ENCODE measurements at places on chromosomes 6 and 20. TPM values are rescaled to one million over a fixed set of nuclear protein-coding genes. Genes with fewer than 3 reads are reported as not detected.

FAM217A gene
- total RNA-seq, result not detected

GRCh38 chr20:49768204-49769047 lies 44.2 kb upstream of the SLC9A8 start:
- no peaks in the 10 kb centered on the region for H3K27me3 ChIP-seq
- peak; percentile 82 for ATAC-seq
- H3K4me1 ChIP-seq, result peaks cover 13% of the 10 kb centered on the region
- H3K27ac ChIP-seq, result peak overlapping the region; percentile 65

GRCh38 chr6:161444464-161444863 lies 170.6 kb upstream of the AGPAT4 start:
- H3K4me3 ChIP-seq, result no peak overlapping the region
- no peaks in the 10 kb centered on the region for H3K36me3 ChIP-seq
- H3K27me3 ChIP-seq, result no peaks in the 10 kb centered on the region
- peaks cover 45% of the 10 kb centered on the region for H3K4me1 ChIP-seq

GRCh38 chr20:3755814-3756480 lies 11.6 kb downstream of the ADISSP start:
- H3K4me1 ChIP-seq, result no peaks in the 10 kb centered on the region
- no peak overlapping the region for H3K4me3 ChIP-seq
- H3K27ac ChIP-seq, result peak overlapping the region; percentile 30
- no peak for ATAC-seq
- H3K36me3 ChIP-seq, result peaks cover 68% of the 10 kb centered on the region
- no peaks in the 10 kb centered on the region for H3K27me3 ChIP-seq

DPPA5 gene
- not detected for total RNA-seq

COL21A1 gene
- 5.3 TPM for total RNA-seq

GRCh38 chr6:3725145-3726047 lies 26.1 kb downstream of the PXDC1 start:
- H3K27me3 ChIP-seq, result no peaks in the 10 kb centered on the region
- no peak overlapping the region for H3K4me3 ChIP-seq
- H3K36me3 ChIP-seq, result peaks cover 95% of the 10 kb centered on the region
- no peaks in the 10 kb centered on the region for H3K4me1 ChIP-seq

- H3K4me1 ChIP-seq, result no peaks in the 10 kb centered on the region
- H3K36me3 ChIP-seq, result no peaks in the 10 kb centered on the region
- no peak for ATAC-seq
- H3K4me3 ChIP-seq, result no peak overlapping the region
- H3K27me3 ChIP-seq, result no peaks in the 10 kb centered on the region
Observed at GRCh38 chr6:106643061-106643460, 13.7 kb downstream of the QRSL1 start.

DNA sequence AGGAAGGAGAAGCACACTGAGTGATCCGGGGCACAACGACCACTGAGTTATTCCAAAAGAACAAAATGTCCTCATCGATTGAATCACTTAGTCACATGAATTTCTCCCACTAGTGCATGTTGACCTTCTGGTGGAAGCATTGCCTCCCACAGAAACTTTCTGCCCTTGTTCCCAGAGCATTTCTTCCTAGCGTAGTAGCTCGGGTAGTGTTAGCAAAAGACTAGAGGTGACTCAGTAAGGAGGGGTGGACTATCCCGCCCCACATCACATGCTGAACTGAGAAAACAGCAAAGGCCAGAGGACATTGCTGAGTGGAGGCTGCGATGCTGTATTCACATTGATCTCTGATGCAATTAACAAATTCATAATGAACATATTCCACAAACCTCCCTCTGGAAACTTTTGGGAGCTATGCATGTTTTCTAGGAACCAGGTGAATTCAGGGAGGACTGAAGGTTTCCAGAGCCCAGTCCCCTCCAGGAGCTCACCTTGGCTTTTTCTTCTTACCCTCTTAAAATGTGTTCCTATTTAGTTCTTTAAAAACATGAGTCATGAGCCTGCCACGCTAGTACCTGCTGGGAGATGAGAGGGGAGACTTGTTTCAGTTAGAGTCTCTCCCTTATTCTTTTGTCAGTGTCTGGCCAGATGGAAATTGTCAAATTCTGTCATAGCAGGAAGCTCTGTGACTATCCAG lies 507.9 kb downstream of the CDH26 start:
- no peak for ATAC-seq
- H3K4me3 ChIP-seq, result no peak overlapping the region
- H3K4me1 ChIP-seq, result no peaks in the 10 kb centered on the region
- no peak overlapping the region for H3K27ac ChIP-seq

TMEM200A gene
- 1.3 TPM for total RNA-seq

LPA gene
- not detected for total RNA-seq

SLC25A27 gene
- 13.2 TPM for total RNA-seq

GRCh38 chr6:139643986-139644385 lies 269.5 kb upstream of the CITED2 start:
- ATAC-seq, result no peak
- no peaks in the 10 kb centered on the region for H3K27me3 ChIP-seq
- H3K4me1 ChIP-seq, result no peaks in the 10 kb centered on the region
- H3K4me3 ChIP-seq, result no peak overlapping the region

NCOA6 gene
- 37.0 TPM for total RNA-seq

GRCh38 chr20:46206992-46207549 lies 89.0 kb downstream of the CD40 start:
- no peaks in the 10 kb centered on the region for H3K36me3 ChIP-seq
- no peak overlapping the region for H3K4me3 ChIP-seq
- no peak overlapping the region for H3K27ac ChIP-seq
- H3K27me3 ChIP-seq, result peaks cover 82% of the 10 kb centered on the region

DNA sequence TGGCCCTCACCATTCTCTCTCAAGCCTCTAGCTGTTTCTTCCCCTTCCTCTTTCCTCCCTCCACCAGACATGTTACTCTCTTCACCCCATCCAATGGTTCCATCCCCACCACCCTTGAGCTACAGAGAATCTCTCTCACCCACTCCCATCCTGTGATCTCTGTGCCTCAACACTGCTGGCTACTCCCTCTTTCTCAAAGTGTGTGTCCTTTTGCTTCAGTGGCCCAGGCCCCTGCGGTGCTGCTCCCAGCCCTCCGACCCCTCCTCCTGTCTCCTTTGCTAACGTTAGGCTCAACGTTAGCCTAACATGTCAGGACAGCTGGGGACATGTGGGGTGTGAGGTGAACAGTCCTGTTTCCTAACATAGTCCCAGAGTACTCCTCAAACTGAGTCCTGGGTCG lies 5.9 kb downstream of the NELFE start:
- peaks cover 18% of the 10 kb centered on the region for H3K4me1 ChIP-seq
- no peaks in the 10 kb centered on the region for H3K36me3 ChIP-seq
- no peak overlapping the region for H3K4me3 ChIP-seq
- H3K27me3 ChIP-seq, result no peaks in the 10 kb centered on the region

- no peaks in the 10 kb centered on the region for H3K4me1 ChIP-seq
- no peaks in the 10 kb centered on the region for H3K27me3 ChIP-seq
- H3K4me3 ChIP-seq, result no peak overlapping the region
- no peak overlapping the region for H3K27ac ChIP-seq
- no peaks in the 10 kb centered on the region for H3K36me3 ChIP-seq
Observed at GRCh38 chr6:88442737-88443136, 276.6 kb upstream of the CNR1 start.

ID1 gene
- total RNA-seq, result 283 TPM

DNA sequence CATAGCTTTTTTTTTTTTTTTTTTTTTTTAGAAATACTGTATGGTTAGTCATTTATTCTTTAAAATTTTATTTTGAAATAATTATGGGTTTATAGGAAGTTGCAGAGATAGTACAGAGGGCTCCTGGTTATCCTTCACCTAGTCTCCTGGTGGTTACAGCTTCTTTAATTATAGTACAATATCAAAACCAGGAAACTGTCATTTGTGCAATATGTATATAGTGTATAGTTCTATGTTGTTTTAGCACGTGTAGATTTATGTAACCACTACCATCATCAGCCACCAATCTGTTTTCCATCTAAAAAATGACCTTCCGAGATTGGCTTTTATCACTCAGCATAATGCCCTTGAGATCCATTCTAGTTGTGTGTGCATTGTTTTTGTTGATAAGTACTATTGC lies 54.7 kb downstream of the SLC22A2 start:
- no peaks in the 10 kb centered on the region for H3K4me1 ChIP-seq
- H3K36me3 ChIP-seq, result no peaks in the 10 kb centered on the region
- H3K27me3 ChIP-seq, result no peaks in the 10 kb centered on the region
- H3K4me3 ChIP-seq, result no peak overlapping the region

LAMP5 gene
- total RNA-seq, result not detected

DNA sequence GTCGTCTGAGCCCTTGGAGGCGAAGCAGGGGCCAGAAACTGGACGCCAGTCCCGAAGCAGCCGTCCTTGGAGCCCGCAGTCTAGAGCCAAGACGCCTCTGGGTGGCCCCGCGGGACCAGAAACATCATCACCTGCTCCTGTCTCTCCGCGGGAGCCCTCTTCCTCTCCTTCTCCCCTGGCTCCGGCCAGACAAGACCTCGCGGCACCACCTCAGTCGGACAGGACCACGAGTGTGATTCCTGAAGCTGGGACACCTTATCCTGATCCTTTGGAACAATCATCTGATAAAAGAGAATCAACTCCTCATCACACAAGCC lies 416 bp downstream of the RSPH4A start:
- H3K27ac ChIP-seq, result peak overlapping the region; percentile 26
- H3K27me3 ChIP-seq, result no peaks in the 10 kb centered on the region
- no peaks in the 10 kb centered on the region for H3K36me3 ChIP-seq
- ATAC-seq, result no peak

ELOVL2 gene
- total RNA-seq, result 0.62 TPM

WFDC10B gene
- not detected for total RNA-seq

DNA sequence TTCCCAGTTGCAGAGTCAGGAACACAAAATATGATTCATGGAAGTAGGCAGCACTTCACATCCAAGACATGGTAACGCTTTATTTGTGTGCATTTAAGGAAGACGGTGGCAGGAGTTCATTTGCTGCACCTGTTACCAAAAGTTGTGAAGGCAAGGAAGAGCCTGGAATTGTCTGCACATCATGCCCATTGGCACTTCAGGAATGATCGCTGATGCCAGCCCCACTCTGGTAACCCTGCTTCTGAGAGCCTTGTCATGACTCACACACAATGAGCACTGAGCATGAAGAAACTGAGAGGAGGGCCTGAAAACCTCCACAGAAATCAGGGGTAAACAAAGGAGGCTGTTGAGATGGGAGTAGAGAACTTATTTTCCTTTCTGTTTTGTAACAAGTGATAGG lies 181.1 kb downstream of the RPS12 start:
- H3K27me3 ChIP-seq, result no peaks in the 10 kb centered on the region
- H3K4me1 ChIP-seq, result no peaks in the 10 kb centered on the region
- no peaks in the 10 kb centered on the region for H3K36me3 ChIP-seq
- no peak overlapping the region for H3K4me3 ChIP-seq

- no peaks in the 10 kb centered on the region for H3K27me3 ChIP-seq
- ATAC-seq, result no peak
- H3K4me3 ChIP-seq, result no peak overlapping the region
- peak overlapping the region; percentile 73 for H3K27ac ChIP-seq
- H3K4me1 ChIP-seq, result peaks cover 21% of the 10 kb centered on the region
- H3K36me3 ChIP-seq, result no peaks in the 10 kb centered on the region
Observed at GRCh38 chr6:158633127-158633526, 11.4 kb downstream of the DYNLT1 start.

DNA sequence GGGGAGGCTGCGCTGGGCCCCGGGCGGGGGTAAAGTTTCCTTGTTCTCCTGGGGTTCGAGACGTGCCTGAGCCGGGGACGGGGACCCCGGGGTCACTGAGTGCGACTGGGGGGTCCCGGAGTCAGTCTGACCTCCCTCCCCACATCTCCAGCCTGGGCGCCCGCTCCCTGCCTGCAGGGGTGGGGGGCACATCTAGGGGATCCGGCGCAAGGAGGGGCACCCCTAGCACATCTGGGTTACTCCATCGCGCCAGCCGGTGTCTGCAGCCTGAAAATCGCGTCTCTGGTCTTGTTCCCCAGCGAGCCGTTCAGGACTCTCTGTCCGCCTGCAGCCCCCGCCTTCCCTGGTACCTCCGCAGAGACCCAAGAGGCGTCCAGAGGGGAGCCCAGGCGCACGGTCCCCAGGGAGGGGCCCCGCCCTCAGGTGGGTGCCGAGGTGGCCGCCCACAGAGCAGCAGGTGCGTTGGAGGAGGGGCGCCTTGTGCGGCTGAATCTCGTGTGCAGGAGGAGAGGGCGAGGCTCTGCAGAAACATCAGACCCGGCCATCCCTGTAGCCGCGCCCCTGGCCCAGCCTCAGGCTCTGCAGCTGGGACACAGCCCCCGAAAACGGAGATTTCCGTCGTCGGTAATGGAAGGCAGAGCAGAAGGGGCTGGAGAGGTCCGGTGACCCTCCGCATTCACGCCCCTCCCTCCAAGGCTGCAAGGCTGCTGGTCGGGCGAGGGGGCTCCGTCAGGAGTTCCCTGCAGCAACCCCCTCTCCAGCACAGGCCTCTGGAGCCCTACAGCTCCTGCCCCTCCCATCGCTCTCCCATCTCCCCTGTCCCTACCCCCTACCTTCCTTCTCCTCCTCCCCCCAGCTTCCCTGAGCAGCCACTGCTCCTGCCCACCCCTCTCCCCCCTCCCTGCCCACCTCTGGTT lies 628 bp upstream of the CHRNA4 start:
- no peak overlapping the region for H3K4me3 ChIP-seq
- ATAC-seq, result no peak
- H3K27ac ChIP-seq, result no peak overlapping the region
- no peaks in the 10 kb centered on the region for H3K4me1 ChIP-seq

DNA sequence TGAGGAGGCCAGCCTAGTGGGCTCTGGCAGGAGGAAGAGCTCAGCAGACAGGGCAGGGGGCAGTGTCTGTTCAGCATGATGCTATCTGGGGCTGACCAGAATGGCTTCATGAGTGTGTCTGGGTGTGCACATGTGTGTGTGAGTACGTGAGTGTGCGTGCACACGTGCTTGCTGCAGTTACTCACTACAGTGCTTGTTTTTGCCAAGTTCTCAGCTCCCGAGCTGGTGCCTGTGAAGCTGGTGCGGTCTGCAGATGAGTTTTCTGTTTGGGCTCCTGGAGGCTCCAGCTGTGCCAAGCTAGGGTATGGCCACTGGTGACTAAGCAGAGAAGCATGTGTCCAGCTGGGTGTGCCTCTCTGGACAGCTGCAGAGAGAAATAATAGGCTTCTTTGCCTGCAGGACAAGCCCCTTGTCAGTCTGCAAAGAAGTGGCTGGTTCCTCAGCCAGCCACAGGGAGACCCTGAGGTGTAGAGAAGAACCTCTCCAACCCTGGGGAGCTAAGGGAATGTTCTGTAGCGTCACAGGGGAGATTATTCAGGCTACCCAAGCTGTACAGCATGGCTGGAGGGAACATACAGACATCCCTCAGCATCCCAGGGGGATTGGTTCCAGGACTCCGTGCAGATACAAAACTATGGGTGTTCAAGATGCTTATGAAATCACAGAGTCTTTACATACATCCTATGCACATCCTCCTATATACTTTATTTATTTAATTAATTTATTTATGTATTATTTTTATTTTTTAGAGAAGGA lies 40.2 kb upstream of the FAM50B start:
- no peaks in the 10 kb centered on the region for H3K36me3 ChIP-seq
- H3K27ac ChIP-seq, result peak overlapping the region; percentile 67

DNA sequence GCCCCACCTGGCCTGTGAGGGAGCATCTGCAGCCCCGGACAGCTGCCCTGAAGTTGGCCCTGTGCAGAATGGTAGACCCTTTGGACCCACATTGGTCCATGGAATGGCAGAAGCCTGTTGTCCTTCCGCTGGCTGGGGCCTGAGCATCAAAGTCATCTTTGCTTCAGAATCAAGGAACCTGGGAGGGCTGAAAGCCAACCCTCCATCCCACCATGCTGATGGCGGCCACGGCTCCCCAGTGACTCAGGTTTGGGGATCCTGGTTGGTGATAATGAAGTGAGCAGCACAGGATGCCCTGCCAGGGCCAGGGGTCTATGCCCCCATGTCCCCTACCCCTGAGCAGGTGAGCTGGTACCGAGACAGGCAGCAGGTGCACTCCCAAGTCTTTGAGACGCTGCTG lies 52.8 kb downstream of the YTHDF1 start:
- H3K27ac ChIP-seq, result no peak overlapping the region
- no peaks in the 10 kb centered on the region for H3K4me1 ChIP-seq
- no peak overlapping the region for H3K4me3 ChIP-seq
- H3K36me3 ChIP-seq, result no peaks in the 10 kb centered on the region
- H3K27me3 ChIP-seq, result peaks cover 80% of the 10 kb centered on the region
